ENCODE measurements at places on chromosomes 7 and 10. TPM values are rescaled to one million over a fixed set of nuclear protein-coding genes. Genes with fewer than 3 reads are reported as not detected.

Gene CYP2C19
- not detected for total RNA-seq

Gene TUBAL3
- not detected for total RNA-seq

Gene GSTO2
- total RNA-seq: 1.3 TPM

Gene CUEDC2
- 73.4 TPM for total RNA-seq

Gene VSTM2A
- total RNA-seq: 1.4 TPM

Gene CYP3A4
- total RNA-seq: not detected

Gene ZNF273
- 38.2 TPM for total RNA-seq

Gene NEUROD6
- total RNA-seq: not detected

- H3K4me1 ChIP-seq: no peaks in the 10 kb centered on the region
- H3K27me3 ChIP-seq: no peaks in the 10 kb centered on the region
- DNase-seq: no peak
- H3K27ac ChIP-seq: no peak overlapping the region
- H3K36me3 ChIP-seq: no peaks in the 10 kb centered on the region
- no peak overlapping the region for H3K4me3 ChIP-seq
These were observed 160.5 kb downstream of the GFRA1 start for GRCh38 chr10:116112232-116113231.

DNA sequence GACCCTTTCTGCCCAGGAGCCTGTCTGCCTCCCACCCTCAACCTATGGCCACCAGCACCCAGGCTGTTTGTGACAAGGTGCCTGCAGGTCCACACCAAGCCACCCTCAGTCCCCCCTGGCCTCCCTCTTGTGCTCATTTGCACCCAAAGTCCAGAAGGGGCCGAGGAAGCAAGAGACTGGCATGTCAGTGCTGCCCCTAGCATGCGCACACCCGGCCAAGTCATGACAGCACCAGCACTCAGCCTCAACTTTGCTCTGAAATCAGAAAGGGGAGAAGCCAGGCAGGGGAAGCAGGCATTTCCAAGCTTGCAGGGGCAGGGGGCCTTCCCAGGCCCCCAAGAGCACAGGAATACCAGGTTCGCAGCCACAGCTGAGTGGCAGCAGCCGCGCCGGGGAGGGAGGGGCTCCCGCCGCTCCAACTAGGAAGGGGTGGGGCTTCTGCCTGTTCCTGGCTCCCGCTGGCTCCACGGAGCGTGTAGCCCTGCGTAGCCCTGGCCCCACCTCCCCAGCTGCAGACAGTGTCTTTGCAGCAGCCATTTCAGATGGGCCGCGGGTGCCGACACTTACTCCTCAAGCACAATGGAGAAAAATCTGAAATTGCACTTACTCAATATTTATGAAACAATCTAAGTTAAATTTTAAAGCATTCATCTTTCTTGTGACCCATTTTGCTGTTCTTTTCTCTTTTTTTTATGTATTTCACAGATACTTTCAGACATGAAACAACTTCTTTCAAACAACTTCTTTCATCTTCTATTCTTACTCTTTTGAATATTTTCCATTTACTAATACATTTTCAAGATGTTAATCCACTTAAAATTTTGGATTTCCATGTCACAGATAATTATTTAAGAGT lies 54.9 kb upstream of the ABCB5 start:
- no peaks in the 10 kb centered on the region for H3K36me3 ChIP-seq
- H3K27me3 ChIP-seq: no peaks in the 10 kb centered on the region
- no peak overlapping the region for H3K27ac ChIP-seq
- H3K4me3 ChIP-seq: no peak overlapping the region

DNA sequence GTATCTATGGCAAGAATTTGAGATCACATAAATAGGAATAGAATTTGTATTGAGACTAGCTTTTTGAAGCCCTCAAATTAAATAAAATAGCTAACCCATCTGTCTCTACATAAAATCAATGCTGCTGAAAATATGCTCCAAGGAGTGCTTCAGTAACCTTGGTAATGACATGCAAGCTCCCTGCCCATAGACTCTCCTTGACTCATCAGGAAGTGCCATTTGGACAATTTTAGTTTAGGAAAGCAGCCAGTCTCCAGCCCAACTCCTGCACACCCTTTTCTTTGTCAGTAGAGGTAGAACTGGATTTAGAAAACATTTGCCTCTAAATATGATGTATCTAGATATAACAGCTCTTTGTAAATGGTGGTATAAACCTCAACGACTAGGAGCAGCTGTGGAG lies 69.9 kb upstream of the PTPRZ1 start:
- no peaks in the 10 kb centered on the region for H3K36me3 ChIP-seq
- H3K4me3 ChIP-seq: no peak overlapping the region
- H3K27me3 ChIP-seq: no peaks in the 10 kb centered on the region
- H3K27ac ChIP-seq: no peak overlapping the region

GRCh38 chr7:83593921-83594475 lies 54.9 kb downstream of the SEMA3E start:
- no peak for DNase-seq
- no peaks in the 10 kb centered on the region for H3K4me1 ChIP-seq
- no peaks in the 10 kb centered on the region for H3K36me3 ChIP-seq
- no peaks in the 10 kb centered on the region for H3K27me3 ChIP-seq

GRCh38 chr10:115963848-115964247 lies 309.2 kb downstream of the GFRA1 start:
- no peak for DNase-seq
- no peaks in the 10 kb centered on the region for H3K36me3 ChIP-seq
- H3K4me3 ChIP-seq: no peak overlapping the region
- H3K4me1 ChIP-seq: no peaks in the 10 kb centered on the region
- no peaks in the 10 kb centered on the region for H3K27me3 ChIP-seq

- H3K4me3 ChIP-seq: no peak overlapping the region
- no peaks in the 10 kb centered on the region for H3K36me3 ChIP-seq
- H3K27me3 ChIP-seq: no peaks in the 10 kb centered on the region
- no peak for DNase-seq
These were observed 27.9 kb downstream of the DOCK1 start for GRCh38 chr10:126933116-126933515.

GRCh38 chr7:105028004-105028403 lies 14.0 kb downstream of the KMT2E start:
- no peaks in the 10 kb centered on the region for H3K4me1 ChIP-seq
- DNase-seq: no peak
- no peak overlapping the region for H3K27ac ChIP-seq
- no peaks in the 10 kb centered on the region for H3K27me3 ChIP-seq

DNA sequence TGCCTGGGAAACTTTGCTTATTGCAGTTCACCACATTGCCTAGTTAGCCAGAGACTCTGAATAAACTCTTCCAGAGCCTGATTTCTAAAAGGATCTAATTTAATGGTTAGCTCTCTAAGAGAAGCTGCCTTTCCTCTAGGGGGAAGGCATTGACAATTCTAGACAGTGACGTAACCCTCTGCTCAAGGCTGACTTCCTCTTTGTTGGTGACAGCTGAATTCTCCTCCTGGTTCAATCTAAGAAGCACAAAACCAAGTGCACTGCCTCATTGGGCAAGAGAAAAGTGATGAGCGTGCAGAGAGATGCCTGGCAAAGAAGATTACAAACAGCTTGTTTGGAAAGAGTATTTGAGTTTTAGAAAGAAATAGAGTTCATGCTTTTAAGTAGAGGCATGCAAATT lies 102.7 kb downstream of the MACC1 start:
- H3K27ac ChIP-seq: no peak overlapping the region
- H3K27me3 ChIP-seq: no peaks in the 10 kb centered on the region
- no peak for DNase-seq
- H3K36me3 ChIP-seq: no peaks in the 10 kb centered on the region
- no peak overlapping the region for H3K4me3 ChIP-seq
- no peaks in the 10 kb centered on the region for H3K4me1 ChIP-seq

GRCh38 chr10:133458021-133458709 lies 4.4 kb downstream of the SCART1 start:
- H3K27ac ChIP-seq: no peak overlapping the region
- no peak overlapping the region for H3K4me3 ChIP-seq
- no peak for DNase-seq
- H3K4me1 ChIP-seq: no peaks in the 10 kb centered on the region
- no peaks in the 10 kb centered on the region for H3K27me3 ChIP-seq
- H3K36me3 ChIP-seq: no peaks in the 10 kb centered on the region

DNA sequence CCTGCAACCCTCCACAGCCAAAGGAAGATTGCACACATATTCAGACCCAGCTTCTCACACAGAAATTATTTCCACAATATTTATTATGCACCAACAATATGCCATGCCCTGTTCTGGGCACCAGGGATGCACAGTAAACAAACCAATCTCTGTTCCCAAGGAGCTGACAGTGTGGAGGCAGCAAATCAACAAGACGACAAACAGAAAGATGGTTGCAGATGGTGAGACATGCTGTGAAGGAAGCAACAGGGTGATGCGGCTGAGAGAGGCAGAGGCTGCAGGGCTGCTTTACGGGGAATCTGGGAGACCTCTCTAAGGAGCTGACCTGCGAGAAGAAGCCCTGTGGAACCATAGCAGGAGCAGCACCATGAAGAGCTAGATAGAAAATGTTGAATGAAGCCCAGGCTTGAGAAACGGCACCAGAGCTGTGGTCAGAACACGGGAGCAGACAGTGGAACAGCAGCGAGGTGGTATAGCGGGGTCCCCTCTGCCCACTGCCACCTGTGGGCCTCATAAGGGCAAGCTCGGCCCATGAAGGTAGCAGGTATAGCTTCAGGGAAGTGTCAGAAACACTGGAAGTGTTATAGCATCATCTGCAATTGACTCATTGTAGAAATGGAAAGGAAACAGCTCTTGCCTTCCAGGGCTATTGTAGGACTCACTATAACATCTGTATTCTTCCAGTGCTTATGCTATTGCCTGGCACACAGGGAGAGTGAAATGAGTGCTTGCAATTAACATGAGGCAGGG lies 17.4 kb downstream of the RBP3 start:
- DNase-seq: no peak
- no peak overlapping the region for H3K27ac ChIP-seq
- H3K4me1 ChIP-seq: no peaks in the 10 kb centered on the region
- H3K4me3 ChIP-seq: no peak overlapping the region

DNA sequence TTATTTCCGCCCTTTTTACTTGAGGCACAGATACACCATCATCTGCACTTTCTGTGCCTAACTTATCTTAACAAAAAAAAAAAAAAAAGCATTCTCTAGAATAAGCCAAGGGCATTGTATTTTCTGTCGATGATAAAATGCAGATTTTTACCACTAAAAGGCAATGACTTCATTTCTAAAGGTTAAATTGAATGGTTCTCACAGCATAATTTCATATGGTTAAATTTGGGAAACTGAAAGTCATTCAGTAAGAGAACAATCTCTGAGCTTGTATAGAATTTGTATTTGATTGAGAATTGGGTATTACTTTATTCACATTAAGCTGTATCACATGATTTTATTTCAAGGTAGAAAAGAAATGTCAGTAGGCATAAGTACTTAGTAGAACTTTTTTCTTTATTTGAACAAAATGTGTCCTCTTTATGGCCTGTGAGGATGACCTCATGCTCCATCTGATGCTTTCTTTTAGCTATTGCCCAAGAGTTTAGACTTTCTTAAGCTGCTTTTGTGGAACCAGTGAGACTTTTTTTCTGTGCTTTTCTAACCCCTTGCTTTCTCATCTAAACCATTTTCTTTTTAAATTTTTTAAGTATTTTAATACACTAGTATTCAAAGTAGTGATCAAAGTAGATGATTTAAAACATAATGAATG lies 110.3 kb downstream of the LRRC4 start:
- no peak for DNase-seq
- no peak overlapping the region for H3K27ac ChIP-seq
- no peaks in the 10 kb centered on the region for H3K4me1 ChIP-seq
- no peak overlapping the region for H3K4me3 ChIP-seq
- no peaks in the 10 kb centered on the region for H3K36me3 ChIP-seq

- no peak overlapping the region for H3K27ac ChIP-seq
- H3K27me3 ChIP-seq: no peaks in the 10 kb centered on the region
- H3K36me3 ChIP-seq: no peaks in the 10 kb centered on the region
- H3K4me1 ChIP-seq: no peaks in the 10 kb centered on the region
These were observed 83.1 kb downstream of the LRRN3 start for GRCh38 chr7:111173990-111174389.

DNA sequence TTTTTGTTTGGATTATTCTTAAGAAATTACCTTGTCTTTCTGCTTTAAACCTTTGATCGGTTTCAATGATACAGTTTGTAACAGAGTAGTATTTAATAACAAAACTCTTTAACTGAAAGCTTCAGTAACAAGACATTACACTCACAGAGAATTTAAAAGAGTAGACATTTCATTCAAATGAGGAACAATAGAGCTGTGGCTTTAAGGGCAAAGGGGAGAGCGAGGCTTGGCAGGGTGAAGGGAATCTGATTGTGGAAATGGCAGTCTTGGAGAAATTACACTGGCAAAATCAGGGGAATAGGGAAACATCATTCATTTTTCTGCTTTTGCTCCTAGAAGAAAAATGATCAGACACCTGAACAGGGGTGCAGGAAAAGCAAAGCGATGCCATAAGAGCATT lies 5.1 kb upstream of the HIPK2 start:
- peaks cover 10% of the 10 kb centered on the region for H3K4me1 ChIP-seq
- no peak overlapping the region for H3K4me3 ChIP-seq
- H3K27ac ChIP-seq: no peak overlapping the region
- no peaks in the 10 kb centered on the region for H3K36me3 ChIP-seq
- no peak for DNase-seq
- no peaks in the 10 kb centered on the region for H3K27me3 ChIP-seq

DNA sequence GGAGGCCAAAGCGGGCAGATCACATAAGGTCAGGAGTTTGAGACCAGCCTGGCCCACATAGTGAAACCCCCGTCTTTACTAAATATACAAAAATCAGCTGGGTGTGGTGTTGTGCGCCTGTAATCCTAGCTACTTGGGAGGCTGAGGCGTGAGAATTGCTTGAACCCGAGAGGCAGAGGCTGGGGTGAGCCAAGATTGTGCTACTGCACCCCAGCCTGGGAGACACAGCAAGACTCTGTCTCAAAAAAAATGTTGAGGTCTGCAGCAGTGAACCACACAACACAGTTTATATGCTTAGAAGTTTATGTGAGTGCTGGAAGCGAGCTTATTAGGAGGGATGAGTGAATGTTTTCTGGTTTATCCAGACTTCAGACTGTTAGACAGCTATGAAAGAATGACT lies 10.4 kb downstream of the LHPP start:
- peaks cover 13% of the 10 kb centered on the region for H3K4me1 ChIP-seq
- no peaks in the 10 kb centered on the region for H3K36me3 ChIP-seq
- H3K27me3 ChIP-seq: no peaks in the 10 kb centered on the region
- no peak for DNase-seq
- no peak overlapping the region for H3K27ac ChIP-seq

DNA sequence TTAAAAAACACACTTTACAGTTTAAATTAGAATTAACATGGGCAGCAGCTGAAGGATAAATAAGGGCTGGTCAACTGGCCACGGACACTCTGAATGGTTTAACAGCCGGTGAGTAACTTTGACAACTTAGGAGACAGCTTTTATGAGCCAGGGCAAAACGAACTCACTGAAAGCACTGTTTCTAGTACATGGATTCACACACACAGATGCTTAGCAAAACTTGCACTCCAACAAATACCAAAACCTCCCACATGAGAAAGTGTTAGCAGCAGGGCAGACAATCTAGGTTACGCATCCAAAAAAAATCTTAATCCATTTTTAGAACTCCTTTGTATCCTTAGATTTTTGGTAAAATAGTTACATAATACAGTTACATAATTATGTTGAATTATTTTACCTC lies 486.4 kb downstream of the PHTF2 start:
- no peak overlapping the region for H3K4me3 ChIP-seq
- H3K36me3 ChIP-seq: no peaks in the 10 kb centered on the region
- H3K27ac ChIP-seq: no peak overlapping the region
- no peak for DNase-seq
- H3K4me1 ChIP-seq: no peaks in the 10 kb centered on the region

GRCh38 chr7:101058355-101058754 lies 26.9 kb upstream of the TRIM56 start:
- DNase-seq: no peak
- no peaks in the 10 kb centered on the region for H3K36me3 ChIP-seq
- H3K27me3 ChIP-seq: peaks cover 63% of the 10 kb centered on the region
- no peak overlapping the region for H3K27ac ChIP-seq
- no peak overlapping the region for H3K4me3 ChIP-seq

GRCh38 chr7:8229927-8230326 lies 32.0 kb downstream of the ICA1 start:
- no peak overlapping the region for H3K27ac ChIP-seq
- H3K27me3 ChIP-seq: no peaks in the 10 kb centered on the region
- H3K4me3 ChIP-seq: no peak overlapping the region
- no peaks in the 10 kb centered on the region for H3K4me1 ChIP-seq
